Aorta (tissue), 5 donors: ENCODE measurements at places on chromosomes 1 and 21.

- no peak overlapping the region for H3K27ac ChIP-seq
- H3K27me3 ChIP-seq, result no peaks in the 10 kb centered on the region
- H3K36me3 ChIP-seq, result no peaks in the 10 kb centered on the region
These were observed 77.2 kb downstream of the ADARB1 start for GRCh38 chr21:45151445-45152160.

- no peak overlapping the region for H3K4me3 ChIP-seq
- no peaks in the 10 kb centered on the region for H3K36me3 ChIP-seq
- no peaks in the 10 kb centered on the region for H3K4me1 ChIP-seq
- DNase-seq, result no peak
- H3K27ac ChIP-seq, result no peak overlapping the region
- no peaks in the 10 kb centered on the region for H3K27me3 ChIP-seq
These were observed 1.4 kb downstream of the OR2T6 start for GRCh38 chr1:248376916-248377315.

- H3K4me3 ChIP-seq, result no peak overlapping the region
- no peaks in the 10 kb centered on the region for H3K27me3 ChIP-seq
- no peaks in the 10 kb centered on the region for H3K36me3 ChIP-seq
These were observed 28.5 kb upstream of the EEIG2 start for GRCh38 chr1:108531444-108531843.

- H3K36me3 ChIP-seq, result no peaks in the 10 kb centered on the region
- H3K27ac ChIP-seq, result no peak overlapping the region
- H3K4me3 ChIP-seq, result no peak overlapping the region
- no peak for DNase-seq
- no peaks in the 10 kb centered on the region for H3K27me3 ChIP-seq
These were observed 169.8 kb downstream of the DAB1 start for GRCh38 chr1:57254022-57254421.
